ENCODE measurements at places on chromosomes 3 and 15.
A peak's percentile ranks its signal among the peaks of the same experiment; 100 is the strongest.

DNA sequence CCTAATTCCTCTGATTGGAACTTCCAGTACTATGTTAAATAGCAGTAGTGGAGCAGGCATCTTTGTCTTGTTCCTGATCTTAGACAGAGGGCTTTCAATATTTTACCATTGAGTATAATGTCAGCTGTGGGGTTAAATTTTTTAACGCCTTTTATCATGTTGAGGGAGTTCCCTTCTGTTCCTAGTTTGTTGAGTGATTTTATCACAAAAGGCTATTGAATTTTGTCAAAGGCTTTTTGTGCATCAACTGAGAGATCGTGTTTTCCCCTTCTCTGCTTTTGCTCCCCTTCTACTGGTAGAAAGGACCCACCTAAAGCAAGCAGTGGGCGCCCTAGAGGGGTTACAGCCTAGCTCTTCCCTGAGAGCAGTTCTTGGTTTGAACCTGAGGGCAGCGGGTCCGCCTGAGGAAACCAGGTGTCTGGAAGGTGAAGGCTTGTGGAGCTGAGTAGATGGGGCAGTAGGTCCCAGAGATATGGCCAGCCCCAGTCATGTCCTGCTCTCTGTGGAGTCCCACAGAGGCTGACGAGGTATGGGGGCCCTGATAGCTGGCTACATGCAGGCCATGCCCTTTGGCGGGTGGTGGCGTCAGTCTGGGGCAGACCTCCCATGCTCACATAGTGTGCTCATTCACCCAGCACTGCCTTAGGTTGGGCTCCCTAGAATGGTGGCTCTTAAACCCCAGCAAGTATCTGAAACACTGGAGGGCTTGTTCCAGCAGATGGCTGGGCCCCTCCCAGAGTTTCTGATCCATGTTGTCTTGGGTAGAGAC lies 11.3 kb downstream of the HDAC11 start:
- DNase-seq: no peak

DNA sequence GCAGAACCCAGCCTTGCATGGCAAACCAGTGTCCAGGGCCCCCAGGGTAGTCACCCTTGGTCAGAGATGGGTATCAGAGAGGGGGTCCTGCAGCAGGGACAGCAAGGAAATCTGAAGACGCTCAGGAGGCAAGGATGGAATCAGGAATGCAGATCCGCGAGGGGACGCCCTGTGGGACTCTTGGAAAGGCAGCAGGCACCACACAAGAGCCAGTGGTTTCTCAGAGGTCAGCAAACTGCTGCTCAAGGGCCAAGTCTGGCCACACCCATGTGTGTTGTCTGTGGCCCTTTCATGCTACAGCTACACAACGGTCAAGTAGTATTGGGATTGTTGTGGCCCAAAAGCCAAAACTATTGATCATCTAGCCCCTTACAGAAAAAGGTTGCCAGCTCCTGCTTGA lies 69.7 kb downstream of the ST8SIA2 start:
- no peak for DNase-seq

- no peak for DNase-seq
Measured at GRCh38 chr15:37032091-37032775, 68.1 kb downstream of the MEIS2 start.

- no peak for DNase-seq
Measured at GRCh38 chr15:69092159-69092558, 68.3 kb upstream of the GLCE start.

GRCh38 chr3:14240366-14240765 lies 61.7 kb downstream of the LSM3 start:
- no peak for DNase-seq

GRCh38 chr3:114103858-114104257 lies 47.3 kb downstream of the QTRT2 start:
- no peak for DNase-seq

- DNase-seq: no peak
Measured at GRCh38 chr15:33735637-33736247, 232.6 kb upstream of the CHRM5 start.

GRCh38 chr3:14566812-14567211 lies 26.7 kb upstream of the GRIP2 start:
- no peak for DNase-seq

DNA sequence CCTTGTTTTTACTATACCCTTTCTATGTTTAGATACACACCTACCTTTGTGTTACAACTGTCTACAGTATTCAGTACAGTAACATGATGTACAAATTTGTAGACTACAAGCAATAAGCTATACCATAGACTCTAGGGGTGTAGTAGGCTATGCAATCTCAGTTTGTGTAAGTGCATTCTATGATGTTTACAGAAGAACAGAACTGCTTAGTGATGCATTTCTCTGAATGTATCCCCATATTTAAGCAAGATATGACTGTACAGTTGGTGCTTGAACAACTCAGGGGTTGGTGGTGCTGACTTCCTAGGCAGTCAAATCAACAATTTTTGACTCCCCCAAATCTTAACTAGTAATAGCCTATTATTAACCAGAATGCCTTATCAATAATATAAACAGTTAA lies 467.1 kb upstream of the TGFBR2 start:
- DNase-seq: no peak

DNA sequence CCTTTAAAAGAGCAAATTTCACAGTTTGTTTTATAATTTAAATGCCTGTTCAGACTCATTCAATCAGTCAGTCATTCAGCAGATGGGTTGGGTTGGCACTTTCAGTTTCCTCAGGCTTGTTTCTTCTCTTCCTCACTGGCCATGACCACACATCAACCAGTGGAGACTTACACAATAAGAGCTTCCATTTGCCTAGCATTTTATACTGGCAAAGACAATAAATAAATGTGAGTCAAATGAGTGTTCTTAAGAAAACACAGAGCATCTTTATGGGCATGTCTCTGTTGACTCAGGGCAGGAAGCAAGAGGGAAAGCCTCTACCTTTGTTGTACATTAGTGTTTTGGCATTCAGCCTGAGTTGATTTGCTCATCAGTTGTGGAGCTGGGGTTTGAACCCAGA lies 122.6 kb downstream of the EPHB1 start:
- DNase-seq: no peak

DNA sequence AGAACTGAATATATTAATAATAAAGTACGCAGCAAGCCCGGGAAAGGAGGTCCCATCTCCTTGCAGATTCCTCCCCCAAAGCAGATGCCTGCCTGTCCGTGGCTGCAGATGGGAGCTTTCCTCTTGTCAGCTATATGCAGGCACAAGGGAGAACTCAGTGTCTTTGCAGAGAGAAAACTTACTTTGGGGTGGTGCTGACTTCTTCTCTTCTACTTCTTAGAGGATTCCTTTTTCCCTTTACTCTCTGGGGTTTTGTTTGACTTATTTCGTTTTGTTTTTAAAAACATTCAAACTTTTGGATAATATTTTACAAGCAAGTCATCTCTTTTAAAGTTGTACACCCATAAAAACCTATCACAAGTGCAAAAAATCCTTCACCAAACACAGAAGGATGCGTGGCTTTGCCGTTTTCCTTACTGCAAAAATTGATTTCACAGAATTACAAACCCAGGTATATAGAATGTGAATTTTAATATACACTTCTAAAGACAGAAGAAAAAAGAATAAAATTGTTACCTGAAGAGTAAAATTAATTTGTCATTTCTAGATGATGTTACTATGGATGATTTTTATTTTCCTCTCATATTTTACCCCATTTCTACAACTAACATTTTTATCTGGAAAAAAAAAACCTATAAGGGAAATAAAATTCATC lies 65.3 kb upstream of the IGF1R start:
- no peak for DNase-seq

DNA sequence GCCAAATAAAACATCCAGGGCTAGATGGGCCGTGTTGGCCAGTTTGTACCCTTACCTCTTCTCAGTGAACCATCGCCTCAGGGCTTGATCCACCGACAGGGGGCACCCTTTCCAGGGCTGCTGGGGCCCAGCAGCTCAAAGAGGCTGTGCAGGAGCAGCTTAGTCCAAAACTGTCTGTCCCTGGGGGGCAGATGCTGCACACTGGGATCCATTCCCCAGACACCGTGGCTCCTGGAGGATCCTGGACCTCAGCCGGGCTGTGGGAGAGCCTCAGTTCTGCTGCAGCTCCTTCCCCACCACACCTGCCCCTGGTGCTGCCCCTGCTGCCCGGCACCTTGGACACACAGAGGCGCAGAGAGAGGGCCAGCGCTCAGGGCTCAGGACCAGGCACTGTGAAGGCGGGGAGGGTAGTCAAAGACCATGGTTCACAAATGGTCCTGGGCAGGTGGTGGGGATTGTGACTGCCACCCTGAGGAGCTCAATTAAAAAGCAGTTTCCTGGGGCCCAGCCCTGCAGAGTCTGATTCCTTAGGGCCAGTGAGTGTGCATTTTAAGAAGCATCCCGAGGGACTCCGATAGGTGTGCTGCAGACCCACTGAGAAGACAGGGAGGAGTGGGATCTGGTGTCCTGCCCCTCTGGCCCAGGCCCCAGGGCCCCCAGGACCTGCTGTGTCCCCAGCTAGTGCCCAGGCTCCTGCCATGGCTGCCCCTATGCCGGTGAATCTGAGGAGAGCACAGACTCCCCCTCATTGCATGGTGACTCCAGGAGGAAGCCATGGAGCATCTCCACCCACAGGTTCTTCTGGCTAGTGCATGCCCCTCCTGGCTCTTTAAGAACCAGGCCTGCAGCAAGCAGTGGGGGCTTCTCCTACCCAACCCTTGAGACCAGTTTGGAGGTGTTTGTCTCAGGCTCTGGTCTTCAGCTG lies 86.5 kb upstream of the PRR20G start:
- no peak for DNase-seq

DNA sequence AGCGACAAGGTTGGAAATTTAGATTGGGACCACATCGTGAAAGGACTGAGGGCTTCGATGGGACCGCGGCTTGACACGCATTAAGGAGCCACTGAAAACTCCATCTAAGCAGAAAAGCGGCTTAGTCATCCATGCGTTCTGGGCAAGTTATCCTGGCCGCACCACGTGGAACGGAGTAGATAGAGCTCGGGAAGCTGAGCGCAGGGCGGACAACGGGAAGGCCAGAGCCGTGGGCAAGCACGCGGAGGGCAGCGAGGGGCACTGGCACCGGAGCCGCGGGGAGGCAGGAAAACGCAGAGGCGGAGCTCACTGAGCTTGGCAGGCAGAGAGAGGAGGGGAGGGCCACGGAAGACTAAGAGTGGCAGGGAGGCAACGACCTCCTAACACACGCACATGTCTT lies 61.3 kb upstream of the VGLL4 start:
- peak; percentile 78 for DNase-seq

GRCh38 chr3:66302288-66302687 lies 81.5 kb downstream of the SLC25A26 start:
- no peak for DNase-seq

GRCh38 chr3:71629289-71629688 lies 45.8 kb upstream of the FOXP1 start:
- no peak for DNase-seq

- peak; percentile 66 for DNase-seq
Measured at GRCh38 chr15:66815318-66815717, 113.3 kb downstream of the SMAD6 start.

DNA sequence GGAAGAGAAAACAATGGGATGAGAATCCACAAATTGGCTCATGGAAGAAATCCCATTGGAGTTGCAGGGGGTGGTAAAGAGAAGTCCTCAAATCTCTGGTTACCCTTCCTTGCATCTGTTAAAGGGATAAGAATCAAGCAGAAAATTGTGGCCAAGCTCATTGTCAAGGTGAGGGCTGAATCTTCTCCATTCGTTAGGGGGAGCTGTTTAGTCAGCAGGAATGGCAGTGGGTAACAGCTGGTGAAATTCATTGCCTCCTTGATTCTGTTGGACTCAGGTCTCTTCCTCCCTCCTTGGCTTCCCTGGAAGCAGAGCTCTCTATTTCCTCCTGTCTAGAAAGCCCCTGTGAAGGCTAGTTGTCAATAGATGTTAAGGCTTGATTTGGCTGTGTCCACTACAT lies 343.1 kb upstream of the SEMA6D start:
- DNase-seq: peak; percentile 16

GRCh38 chr15:55694652-55695150 lies 48.3 kb downstream of the PRTG start:
- DNase-seq: no peak

DNA sequence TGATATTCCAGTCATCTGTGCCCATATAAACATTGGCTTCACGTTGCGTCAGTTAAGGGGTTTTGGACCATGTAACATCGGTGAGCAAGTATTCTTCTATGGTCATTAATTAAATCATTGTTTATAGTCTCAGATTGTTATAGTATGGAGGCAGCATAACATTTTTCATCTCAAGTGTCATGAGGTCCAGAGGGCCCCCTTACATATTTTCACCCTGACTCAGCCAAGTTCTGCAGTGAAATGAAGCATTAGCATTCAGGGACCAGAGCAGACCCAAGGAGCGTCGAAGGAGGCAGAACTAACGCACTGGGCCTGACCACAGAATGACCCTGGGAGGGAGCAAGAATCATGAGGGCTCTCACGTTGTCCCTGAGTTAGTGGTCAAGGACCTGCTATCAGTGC lies 171.5 kb downstream of the LRTM1 start:
- peak; percentile 31 for DNase-seq

DNA sequence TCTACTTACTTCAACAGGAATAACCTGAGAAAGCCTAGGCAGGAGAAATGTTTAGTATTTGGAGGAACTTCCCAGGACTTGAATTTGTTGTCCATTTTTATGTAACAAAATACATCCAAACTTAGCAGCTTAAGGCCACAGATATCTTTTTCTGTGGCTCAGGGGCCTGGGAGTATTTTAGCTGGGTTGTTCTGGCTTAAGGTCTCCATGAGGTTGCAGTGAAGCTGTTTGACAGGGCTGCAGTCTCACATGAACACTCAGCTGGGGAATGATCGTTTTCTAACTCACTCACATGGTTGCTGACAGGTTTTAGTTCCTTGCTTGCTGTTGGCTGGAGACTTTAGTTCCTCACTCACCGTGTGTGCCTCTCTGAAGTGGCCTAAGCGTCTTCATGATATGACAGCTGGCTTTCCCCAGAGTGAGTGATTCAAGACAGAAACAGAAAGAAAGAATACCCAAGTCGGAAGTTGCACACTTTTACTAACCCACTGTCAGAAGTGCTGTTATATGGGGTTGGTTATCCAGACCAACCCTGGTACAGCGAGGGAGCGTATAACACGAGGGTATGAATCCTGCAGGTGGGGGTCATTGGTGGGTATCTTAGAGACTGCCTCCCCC lies 229.7 kb upstream of the TBL1XR1 start:
- no peak for DNase-seq

GRCh38 chr15:80414546-80415357 lies 10.6 kb downstream of the ARNT2 start:
- DNase-seq: no peak

GRCh38 chr3:73144276-73144675 lies 82.8 kb downstream of the EBLN2 start:
- DNase-seq: no peak

DNA sequence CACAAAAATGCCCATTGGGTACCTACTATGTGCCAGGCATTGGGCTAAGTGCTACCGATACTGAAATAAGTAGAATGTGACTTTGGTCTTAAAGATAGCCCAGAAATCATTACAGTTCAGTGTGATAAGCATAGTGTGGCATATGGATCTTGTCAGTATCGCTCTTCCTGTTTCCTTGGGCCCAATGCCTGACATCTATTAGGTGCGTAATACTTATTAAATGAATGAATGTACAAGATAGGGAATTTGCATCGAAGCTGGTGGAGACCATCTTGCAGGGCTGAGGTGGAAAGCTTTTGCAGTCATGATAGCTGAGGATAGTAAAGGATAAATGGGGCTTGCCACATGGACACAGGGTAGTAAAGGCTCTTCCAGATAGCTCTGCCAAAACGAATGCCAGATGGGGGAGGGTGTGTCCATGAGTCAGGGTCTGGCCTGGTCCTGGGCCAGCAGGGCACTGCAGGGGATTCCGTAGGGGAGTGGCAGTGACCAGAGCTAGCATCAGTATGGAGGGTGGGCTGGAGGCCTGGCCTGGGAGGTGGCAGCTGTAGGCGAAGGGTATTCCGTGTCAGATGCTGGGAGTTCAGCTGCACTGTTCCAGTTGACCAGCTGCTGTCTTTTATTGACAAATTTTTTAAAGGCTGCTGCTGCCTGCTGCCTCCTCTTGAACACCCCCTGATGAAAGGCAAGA lies 23.5 kb downstream of the TSEN2 start:
- peak; percentile 26 for DNase-seq

Data from hepatic stellate cell (primary cell).